ENCODE measurements at places on chromosomes 2 and 18.
A peak's percentile ranks its signal among the peaks of the same experiment; 100 is the strongest.

DNA sequence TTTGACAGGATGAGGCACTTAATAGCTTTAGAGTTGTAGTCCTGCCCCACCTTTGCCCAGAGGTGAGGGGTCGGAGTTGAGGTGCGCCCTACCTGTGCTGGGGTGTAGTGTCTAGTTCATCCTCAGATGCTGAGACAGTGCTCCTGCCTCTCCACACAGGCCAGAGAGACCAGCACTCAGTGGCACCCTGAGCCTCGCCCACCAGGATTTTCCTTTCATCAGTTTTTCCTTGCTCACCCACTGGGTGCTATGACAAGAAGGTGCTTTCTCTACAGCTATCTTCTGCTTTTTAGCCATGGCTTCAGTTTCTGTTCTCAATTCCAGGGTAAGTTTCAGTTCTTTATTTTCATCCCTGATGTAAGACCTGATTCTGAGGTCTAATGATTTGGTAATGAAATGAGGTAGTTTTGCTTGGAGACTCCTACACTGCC lies 16.8 kb upstream of the TMEM131 start:
- DNase-seq: no peak

DNA sequence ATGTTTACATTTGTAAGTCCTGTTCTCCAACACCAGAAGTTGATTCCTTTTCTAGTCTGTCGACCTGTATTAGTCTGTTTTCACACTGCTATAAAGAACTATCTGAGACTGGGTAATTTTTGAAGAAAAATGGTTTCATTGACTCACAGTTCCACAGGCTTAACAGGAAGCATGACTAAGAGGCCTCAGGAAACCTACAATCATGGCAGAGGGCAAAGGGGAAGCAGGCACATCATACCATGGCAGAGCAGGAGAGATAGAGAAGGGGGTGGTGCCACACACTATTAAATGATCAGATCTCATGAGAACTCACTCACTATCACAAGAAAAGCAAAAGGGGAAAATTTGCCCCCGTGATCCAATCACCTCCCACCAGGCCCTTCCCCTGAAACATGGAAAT lies 112.8 kb upstream of the MAP3K20 start:
- peak; percentile 66 for DNase-seq

DNA sequence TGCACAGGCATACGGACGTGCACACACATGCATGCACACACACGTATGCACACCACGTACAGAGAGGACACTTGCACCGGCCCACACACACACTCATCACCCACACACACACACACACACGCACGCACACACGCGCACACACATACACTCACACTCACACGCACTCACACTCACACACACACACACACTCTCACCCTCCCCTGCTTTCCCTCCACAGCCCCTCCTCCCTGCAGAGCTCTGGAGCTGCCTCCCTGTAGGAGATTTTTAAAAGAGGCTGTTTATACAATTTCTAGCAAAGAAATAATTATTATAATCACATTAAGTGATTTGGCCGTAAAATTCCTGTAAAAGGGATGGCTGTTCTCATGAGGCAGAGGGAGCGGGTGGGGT lies 36.5 kb upstream of the SNED1 start:
- DNase-seq: no peak

DNA sequence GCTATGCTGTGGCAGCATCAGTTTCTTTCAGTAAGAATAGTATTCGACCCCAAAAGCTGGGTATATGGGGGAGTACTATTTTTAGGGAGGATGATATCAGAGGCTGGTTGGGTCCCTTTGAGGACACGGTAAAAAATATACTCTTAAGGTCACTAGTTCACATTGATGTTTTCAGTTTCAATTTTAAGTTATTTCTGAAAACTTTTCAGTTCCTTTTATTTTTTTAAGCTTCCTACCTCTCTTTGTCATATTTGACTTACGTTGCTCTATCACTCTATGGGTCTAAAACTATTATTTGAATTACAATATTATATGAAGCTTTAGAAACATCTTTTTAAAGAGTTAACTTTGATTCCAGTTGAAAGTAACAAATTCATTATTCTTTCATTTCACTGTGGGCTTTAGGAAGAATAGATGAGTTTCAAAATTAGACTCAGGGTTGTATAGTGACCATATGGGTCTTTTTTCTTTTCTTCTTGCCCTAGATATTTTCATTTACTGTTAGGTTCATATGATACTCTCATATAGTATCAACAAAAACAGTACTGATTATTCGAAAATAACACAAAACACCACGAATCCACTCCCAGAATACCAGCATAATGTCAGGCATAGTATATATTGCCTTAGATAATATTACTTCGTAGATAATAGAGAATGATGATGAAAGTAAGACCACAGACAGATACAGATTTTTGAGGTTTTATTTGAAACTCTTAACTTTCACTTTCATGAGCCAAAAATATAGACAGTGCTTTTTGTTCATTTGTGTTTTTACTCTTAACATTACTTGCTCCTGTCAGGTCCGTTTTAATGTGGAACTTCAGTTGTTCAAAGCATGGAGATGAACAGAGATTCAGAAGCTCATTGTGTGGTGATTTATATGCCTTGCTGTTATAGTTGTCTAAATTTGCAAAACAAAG lies 9.8 kb downstream of the RMDN2 start:
- no peak for DNase-seq

- DNase-seq: no peak
Measured at GRCh38 chr2:139317259-139317658, 537.1 kb upstream of the NXPH2 start.

DNA sequence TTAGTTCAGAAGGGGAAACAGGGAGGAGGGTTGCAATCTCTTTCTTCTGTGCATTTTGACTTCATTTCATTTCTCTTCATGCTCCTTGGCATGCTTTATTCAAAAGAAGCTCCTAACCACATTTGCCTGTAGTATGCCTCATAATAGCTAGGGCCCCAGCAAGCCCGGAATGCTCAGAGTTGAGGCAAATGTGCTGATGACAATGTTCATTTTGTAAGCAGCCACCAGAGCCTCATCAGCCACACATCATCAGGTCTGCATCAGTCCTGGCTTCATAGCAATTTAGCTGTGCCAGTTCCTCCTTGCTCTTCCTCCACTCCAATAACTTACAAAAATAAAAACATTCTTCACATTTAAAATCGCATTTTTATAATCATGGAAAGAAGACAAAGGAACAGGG lies 65.4 kb upstream of the MMADHC start:
- no peak for DNase-seq

DNA sequence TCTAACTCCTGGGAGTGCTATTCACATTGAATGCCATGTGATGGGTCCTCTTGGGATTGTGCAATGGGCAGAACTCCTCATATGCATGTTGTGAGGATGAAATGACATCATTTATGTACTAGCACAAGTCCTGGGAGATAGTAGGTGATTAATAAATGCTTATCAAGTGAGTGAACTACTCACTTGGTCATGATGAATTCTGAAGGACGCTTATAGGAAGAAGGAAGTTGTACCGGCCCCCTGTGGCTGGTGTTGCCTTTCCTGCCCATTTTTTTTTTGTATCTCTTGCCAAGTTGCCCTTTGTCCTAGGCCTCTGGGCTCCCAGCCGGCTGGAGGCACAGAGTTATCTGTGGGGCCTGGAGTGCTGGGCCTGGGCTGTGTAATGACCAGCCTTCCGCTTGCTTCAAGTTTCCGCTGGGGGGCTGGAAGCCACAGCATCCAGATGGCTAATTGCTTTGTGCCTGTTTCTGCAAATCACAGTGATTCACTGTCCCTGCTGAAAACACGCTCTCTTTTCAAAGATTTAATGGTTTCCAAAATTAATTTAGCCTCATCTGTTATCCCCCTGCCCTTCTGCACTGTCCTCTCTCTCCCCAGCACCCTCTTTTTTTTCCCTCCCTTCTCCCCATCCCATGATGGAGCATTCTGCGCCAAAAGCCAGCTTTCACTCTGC lies 33.7 kb upstream of the MRPL33 start:
- DNase-seq: peak; percentile 96

DNA sequence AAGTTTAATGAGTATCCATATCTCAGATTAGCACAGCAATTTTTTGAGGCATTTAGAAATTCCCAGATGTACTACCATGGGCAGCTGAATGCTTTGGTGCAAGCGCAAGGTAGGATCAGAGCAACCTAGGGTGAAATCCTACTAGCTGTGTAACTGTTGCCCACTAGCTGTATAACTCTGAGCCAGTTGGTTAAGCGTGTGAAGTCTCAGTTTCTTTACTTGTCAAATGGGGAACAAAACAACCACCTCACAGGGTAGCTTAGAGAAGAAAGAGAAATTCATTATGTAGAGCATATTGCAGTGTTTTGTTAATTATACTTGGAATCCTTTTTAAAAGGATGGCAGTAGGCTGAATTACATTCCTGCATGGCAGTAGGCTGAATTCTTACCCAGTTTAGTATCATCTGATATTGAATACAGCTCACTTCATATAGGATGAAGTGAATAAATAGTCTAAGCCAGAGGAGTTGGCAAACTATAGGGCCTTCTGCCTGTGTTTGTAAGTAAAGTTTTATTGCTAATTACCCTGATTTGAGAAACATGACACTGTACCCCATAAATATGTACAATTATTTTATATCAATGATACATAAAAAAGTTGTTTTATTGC lies 180.7 kb downstream of the PLCL1 start:
- no peak for DNase-seq

DNA sequence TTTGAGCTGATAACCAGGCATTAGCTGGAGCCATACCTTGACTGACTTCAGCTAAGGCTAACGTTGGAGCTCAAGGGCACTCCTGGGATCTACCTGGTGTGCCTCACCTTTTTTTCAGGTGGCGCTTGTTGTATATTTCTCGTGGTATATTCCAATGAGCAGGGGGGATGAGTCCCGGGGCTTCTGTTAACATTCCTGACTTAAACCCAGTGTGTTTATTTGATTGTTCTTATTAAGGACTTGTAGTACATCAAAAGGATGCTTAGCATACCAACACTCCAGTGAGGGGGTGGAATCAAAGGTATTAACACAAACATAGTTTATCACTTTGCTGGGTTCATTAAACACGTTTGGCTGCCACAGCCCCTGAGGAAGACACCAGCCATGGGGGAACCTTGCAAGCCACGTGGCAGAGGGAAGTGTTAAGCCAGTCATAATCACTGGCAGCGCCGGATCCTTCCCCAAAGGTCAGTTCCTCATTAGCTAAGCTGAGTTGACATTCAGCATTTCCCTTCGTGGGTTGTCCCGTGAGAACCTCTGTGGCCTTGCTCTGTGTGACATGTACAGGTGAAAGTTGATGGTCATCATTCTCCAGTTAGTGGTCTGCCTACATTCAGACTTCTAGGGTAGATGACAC lies 119.5 kb upstream of the MCFD2 start:
- DNase-seq: no peak

DNA sequence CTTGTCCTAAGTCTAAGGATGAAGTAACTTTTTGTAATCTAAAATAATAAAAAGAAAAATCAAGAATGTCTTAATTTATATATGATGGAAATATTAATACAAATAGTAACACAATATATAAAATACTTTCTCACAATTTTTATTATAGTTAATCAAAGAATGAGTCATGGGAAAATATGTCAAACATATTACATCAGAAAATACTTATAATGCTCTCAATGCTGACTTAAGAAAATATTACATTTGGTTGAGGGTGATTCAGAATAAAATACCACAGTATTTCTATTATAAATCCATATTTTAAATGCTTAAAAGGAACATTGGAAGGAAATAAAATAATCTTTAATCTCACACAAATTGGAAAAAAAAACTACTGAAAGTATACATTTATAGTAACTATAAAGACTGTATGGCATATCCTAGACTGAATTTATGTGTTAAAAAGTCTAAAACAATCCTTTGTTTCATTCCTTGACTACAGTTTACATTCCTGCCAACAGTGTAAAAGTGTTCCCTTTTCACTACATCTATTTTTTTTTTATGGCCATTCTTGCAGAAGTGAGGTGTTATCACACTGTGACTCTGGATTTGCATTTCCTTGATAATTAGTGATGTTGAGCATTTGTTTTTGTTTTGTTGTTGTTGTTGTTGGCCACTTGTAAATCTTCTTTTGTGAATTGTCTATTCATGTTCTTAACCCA lies 1573.5 kb upstream of the ACVR2A start:
- no peak for DNase-seq

DNA sequence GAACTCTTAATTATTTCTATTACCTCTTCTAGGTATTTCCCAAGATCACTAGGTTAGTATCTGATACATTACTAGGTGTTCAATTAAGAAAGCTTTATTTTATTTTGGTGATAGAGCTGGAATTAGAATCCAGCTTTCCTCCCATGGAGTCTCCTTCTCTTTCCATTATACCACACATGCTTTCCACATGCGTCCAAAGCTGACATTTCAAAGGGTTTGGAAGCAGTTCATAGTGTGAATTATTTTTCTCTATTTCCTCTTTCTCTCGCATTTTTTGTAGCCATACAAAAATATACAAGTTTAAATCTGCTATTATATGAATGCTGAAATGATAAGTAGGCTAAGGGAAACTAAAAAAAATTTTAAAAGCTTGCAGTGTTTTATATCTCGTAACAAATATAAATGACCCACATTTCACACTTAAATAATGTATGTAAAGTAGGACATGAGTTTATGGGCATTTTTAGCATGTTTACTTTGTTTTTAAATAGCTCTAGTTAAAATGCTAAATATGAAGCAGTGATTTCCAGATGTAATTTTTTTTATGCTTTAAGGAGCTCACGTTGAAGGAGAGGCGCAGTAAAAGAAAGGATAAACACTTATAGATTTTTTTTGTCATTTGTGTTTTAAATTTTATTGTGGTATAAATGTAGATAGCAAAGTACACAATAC lies 20.1 kb downstream of the ZC3H6 start:
- DNase-seq: no peak

DNA sequence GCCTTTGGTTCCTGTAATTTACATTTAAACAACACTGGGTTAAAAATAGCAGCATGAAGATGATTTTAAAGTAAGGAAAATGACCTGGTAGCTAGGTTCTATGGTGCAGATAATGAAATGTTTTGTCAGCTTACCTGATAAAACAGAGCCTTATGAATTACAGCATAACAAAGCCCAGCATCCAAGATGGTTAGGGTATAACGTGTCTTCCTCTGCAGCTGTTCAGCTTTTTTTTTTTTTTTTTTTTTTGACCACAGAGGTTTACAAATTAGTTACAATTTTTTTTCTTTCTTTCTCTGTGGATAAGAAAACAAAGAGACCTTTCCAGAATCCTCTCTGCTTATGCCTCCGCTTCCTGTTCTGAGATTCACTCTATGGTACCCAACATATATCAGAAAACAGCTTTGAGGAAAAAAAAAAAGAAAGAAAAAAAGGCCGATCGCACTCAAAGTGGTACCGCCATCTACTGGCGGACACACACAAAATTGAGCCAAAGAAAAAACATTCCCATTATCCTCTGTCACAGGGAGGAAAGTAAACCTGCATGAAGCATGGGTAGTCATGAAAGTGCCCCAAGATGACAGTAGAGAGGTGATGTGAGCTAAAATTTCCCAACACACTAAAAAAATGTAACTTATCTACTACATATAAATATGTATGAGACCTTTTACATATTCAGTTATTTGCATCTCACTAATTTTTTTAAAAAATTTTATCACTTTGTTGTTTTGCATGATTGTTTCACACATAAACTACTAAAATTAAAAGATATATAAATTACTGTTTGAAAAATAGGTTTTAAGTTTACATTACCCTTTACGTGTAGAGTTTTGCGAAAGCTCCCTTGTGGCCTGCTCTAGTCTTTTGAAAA lies at the start of gene SCN3A:
TSS of gene SCN3A (minus strand) at position 362 of the 871 bp plus-strand sequence. CDS start 27,656 bp downstream, outside the sequence.
- peak; percentile 43 for DNase-seq

- DNase-seq: peak; percentile 5
Measured at GRCh38 chr2:156601855-156602551, 165.8 kb downstream of the GPD2 start.

- no peak for DNase-seq
Measured at GRCh38 chr2:33457556-33458247, 18.7 kb upstream of the RASGRP3 start.
